ENCODE measurements at places on chromosomes 13 and 19.

DNA sequence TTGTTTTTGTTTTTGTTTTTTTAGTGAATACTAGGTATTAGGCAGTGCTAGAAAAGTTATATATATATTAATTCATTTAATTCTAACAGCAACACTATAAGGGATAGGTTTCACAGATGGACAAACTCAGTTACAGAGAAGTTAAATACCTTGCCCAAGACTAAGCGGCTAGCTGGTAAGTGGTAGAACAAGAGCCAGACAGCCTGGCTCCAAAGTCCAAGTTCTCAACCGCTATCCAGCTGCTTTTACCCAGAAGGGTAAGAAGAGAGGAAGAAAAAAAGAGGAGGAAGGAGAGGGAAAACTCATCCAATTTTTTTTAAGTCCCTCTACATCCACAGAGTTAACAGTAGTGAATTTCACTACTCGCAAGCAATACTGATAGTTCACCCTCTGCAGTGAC, 217.0 kb downstream of the SPRY2 start:
- DNase-seq: no peak

- no peak for DNase-seq
Measured at GRCh38 chr19:55640577-55641425, at the start of gene ZNF580. Gene ZNF580 (plus strand): TSS chr19:55641002. CDS start chr19:55642509, 1,507 bp downstream.

GRCh38 chr19:3548606-3549005, 8.8 kb downstream of the MFSD12 start:
- no peak for DNase-seq

DNA sequence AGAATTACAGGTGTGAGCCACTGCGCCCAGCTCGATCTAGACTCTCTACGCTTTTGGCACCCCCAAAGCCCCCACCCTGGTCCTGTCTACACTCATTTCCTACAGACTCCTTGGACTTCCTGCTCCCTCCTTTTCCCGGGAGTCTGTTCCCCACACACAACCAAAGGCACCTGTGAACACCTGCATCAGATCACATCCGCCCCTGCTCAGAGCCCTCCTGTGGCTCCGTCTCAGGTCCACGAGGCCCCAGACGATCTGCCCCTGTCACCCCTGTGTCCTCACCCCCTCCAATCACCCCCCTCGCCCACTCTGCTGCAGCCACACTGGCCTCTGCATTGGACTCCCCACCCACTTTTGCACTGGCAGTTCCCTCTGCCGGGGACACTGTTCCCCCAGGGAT, 12.4 kb upstream of the PAK4 start:
- DNase-seq: no peak

DNA sequence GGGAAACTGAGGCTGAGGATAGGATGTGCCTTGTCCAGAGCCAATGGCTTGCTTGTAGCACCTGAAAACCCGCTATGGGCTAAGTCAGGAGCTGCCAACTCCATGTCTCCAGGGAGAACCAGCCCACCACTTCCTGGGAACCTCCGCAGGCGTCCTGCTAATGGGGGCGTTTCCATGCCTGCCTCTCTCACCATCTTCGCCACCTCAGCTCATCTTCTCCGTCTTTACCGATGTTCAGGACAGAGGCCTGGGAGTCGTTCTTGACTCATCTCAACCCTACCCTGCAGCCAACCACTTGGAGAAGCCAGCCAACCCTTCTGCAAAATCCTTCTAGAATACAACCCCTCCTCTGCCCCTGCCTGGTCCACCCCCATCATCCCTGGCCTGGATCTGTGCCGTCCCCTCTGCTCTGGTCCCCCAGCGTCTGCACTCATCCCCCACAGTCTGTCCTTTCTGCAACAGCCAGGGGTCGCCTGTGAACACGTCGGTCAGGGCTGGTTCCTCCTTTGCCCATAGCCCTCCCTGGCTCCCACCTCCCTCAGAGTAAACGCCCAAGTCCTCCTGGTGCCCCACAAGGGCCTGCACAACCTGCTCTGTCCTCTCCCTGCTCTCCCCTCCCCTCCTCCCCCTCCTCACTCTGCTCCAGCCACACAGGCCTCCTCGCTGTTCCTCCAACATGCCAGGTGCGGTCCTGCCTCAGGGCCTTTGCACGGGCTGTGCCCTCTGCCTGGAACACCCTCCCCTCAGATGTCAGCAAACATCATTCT, 31.0 kb downstream of the PTPRS start:
- DNase-seq: no peak

GRCh38 chr13:72559716-72560115, 167.7 kb downstream of the MZT1 start:
- no peak for DNase-seq

- no peak for DNase-seq
Measured at GRCh38 chr13:60562096-60562780, 165.2 kb downstream of the TDRD3 start.

DNA sequence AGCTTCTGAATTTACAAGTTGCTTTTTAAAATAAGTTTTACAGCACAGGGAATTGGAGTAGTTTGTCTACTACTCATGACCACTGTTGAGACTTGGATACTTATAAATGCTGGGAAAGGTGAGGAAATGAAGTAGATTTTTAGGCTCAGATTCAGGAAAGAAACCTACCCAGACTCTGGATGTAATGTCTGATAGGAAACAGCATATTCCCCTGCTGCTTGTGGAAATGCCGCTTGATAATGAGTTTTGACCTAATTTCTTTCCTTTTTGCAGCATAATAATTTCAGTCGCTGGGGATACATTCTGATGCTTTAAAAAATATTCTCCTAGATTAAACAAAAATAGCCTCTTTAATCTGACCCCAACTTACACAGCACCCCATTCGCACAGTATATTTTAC, 53.6 kb downstream of the SLC10A2 start:
- DNase-seq: no peak

- peak; percentile 96 for DNase-seq
Measured at GRCh38 chr19:12440541-12441316, at the start of gene ZNF443. Gene ZNF443 (minus strand): TSS chr19:12441021. CDS start chr19:12440914, 107 bp downstream.

DNA sequence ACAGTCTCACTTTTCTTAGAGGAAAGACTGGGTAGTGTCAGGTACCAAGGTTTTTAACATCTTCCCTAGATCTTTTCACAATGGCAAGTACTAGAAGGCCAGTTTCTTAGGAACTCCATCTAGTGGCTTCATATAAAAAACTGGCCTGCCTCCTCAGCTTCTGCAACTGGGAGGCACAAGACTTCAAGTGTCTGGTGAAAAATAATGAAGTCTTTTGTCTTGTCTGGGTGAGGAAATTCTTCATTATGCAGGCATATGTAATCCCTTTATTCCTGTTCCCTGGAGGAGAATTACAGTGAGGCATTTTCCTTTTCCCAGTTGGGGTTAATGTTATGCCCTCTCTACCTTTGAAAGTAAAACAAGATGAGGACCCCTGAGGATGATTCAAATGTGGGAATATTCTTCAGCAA, 300.5 kb downstream of the NALCN start:
- DNase-seq: no peak

DNA sequence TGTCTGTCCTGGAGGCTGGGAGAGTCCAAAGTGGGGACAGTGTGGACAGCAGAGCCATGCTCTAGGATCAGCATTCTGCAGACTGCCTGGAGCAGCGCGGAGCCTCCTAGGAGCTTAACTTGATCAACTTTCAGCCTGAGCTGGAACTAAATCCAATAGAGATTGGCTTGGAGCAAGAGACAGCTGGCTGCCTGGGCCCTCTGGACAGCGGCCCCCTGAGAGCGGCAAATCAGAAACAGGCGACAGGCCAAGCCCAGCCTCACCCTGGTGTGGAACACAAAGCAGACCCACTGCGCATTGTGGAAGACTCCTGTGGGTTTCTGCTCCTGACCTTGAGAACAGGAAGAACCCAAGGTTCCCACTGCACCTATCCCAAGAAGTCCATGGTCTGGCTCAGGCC, 462.2 kb downstream of the TSHZ3 start:
- no peak for DNase-seq

DNA sequence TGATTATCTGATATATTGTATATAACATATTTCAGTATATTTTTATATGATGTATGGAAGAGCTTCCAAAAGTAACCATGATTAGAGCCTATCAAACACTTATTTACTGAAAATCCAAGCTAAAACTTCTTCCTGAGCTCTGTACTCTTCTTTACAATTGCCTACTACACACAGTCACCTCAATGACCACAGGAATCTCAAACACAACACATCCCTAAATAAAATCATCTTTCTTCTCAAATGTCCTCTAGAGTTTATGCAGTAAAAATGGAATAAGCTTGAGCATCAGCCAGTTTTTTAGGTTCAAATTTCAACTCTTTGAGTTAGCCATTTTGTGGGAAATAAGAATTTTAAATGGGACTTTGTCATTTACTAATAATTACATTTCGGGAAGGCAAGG, 102.6 kb upstream of the FNDC3A start:
- DNase-seq: no peak

GRCh38 chr13:65339241-65339640, 1890.9 kb downstream of the PCDH9 start:
- no peak for DNase-seq

DNA sequence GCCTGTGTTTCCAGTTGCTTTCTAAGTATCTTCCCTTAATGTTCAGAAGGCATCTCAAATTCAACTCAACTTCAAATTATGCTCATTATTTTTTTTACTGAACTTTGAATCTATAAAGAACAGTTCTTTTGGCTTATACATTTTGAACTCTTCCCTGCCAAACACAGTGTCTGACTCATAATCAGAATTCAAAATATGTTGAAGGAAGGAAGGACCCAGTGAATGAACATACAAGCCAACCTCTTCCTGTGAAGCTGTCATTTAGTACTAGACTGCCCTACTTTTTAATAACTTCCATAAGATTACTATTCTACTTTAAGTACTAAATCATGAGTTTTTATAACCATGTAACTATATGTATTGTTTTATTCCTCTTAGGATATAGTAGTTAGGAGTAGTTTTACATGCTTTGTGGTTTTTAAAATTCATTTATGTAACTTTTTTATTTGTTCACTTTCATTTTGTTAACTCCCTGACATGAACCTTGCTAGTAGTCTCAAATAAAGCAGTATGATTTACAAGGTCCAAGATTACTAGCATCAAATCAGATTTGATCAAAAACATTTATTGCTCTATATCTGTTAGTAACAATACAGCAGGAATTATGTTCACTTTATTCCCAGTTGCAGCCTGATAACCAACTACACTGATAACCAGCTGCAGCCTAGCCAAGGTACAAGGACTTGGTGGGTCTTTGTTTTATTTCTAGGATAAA, 6.4 kb downstream of the NUDT15 start:
- DNase-seq: no peak

GRCh38 chr19:5318306-5318705, 22.3 kb downstream of the PTPRS start:
- no peak for DNase-seq

DNA sequence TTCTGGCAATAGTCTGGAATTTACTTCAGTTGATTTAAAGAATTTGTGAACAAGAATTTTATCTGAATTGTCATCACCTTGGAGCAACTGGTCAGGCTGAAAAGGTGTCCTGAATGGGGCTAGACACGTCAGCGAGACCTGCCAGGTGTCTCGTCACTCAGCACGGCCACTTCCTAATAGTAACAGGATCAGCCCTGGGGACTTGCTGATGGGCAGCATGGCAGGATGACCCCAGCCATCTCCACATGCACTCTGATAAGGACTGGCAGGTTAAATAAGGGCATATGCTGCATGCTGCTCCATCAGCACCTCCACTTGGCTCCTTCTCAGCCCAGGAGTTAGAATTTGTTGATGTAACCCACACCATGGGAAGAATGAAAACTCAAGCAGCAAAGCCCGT, 224.2 kb downstream of the FOXO1 start:
- DNase-seq: no peak

GRCh38 chr13:65638572-65639168, 1591.5 kb downstream of the PCDH9 start:
- no peak for DNase-seq

DNA sequence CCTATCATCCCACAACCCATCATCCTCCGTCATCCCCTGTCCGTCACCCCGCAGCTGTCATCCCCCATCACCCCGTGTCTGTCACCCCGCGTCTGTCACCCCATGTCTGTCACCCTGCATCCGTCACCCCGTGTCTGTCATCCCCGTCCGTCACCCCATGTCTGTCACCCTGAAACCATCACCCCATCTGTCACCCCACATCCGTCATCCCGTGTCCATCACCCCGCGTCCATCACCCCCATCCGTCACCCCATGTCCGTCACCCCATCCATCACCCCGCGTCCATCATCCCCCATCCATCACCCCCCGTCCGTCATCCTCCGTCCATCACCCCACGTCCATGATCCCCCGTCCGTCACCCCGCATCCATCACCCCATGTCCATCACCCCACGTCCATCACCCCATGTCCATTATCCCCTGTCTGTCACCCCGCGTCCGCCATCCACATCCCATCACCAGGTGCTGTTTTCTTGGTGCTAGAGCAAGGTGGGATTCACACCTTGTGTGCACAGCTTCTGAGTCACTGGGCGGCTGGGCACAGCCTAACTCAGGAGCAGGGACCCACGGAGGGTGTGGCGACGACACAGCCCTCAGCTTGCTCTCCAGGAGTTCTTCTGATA, 24.2 kb downstream of the RASA3 start:
- DNase-seq: no peak

GRCh38 chr13:38970380-38971051, 20.1 kb downstream of the STOML3 start:
- DNase-seq: no peak

- no peak for DNase-seq
Measured at GRCh38 chr13:111598747-111599146, 278.3 kb downstream of the TEX29 start.

GRCh38 chr13:112877976-112878955, 90.7 kb upstream of the MCF2L start:
- no peak for DNase-seq

DNA sequence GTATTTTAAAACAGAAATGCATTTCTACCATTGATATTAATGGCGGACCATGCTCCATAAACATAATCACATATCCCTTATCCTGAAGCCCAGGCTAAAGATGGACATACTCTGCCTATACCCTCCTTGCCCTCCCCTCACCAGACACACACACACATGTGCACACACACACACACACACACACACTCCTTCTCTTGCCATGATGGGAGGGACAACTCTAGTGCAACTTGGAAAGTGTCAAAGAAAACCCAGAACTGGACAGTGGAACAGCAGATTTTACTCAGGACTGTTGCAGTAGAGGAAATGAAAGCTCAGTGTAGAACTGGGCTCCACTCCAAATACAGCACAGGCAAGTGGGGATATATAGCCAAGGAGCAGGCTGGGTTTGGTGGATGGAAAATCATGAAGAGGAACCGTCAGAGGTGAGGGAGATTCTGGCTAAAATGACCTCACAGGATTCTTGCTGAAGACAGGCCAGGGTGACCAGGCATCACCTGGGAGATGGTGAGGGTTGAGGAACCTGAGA, 40.8 kb downstream of the TNFRSF19 start:
- no peak for DNase-seq

All from stimulated activated CD8-positive, alpha-beta memory T cell treated with anti-CD3 and anti-CD28 coated beads, Interleukin-4, amount 100 ng/mL, for 1 hour (primary cell).